NCI-H526 (cell line): ENCODE measurements at places on chromosomes 1 and 21.

DNA sequence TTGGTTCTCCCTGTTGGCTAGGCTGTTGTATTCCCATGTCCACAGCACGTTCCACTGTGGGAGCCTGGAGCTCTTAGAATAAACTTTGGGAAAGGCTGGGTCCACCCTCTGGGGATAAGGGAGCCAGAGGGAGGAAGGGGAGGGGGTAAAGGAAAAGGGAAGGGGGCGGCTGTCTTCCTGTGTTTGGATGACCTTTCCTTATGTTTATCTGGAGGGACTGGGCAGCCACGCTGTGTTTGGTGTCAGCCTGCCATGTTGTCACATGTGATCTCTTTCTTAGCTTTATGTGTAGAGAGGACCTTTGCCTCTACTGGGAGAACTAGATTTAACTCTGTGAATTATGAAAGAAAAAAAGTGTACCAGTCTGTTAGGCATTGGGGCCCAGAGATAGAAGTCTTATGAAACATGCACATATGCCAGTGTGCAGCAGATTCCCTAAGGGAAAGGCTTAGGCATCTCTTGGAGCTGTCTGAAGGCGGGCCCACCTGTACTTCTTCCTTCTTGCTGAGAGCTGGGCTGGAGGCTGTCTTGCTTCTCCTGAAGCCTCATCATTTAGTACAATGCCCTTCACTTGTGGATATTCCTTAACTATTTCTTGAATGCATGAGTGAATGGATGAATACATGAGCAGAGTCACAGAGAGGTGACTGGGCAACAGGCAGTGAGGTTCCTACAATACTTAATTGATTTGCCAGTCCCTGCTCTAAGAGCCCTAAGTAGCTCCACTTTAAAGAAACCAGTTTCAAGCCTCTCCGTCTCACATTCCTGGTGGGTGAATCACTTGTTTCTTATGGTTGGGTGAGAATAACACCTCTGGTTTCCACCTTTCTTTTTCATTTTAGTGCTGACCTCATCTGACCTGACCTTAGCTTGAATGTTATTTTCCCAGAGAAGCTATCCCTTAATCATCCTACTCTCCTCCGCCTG is 62.5 kb upstream of the ARHGAP29 start:
- no peak for DNase-seq

- DNase-seq, result no peak
These were observed 149.3 kb downstream of the BRINP3 start for GRCh38 chr1:190328361-190328760.

DNA sequence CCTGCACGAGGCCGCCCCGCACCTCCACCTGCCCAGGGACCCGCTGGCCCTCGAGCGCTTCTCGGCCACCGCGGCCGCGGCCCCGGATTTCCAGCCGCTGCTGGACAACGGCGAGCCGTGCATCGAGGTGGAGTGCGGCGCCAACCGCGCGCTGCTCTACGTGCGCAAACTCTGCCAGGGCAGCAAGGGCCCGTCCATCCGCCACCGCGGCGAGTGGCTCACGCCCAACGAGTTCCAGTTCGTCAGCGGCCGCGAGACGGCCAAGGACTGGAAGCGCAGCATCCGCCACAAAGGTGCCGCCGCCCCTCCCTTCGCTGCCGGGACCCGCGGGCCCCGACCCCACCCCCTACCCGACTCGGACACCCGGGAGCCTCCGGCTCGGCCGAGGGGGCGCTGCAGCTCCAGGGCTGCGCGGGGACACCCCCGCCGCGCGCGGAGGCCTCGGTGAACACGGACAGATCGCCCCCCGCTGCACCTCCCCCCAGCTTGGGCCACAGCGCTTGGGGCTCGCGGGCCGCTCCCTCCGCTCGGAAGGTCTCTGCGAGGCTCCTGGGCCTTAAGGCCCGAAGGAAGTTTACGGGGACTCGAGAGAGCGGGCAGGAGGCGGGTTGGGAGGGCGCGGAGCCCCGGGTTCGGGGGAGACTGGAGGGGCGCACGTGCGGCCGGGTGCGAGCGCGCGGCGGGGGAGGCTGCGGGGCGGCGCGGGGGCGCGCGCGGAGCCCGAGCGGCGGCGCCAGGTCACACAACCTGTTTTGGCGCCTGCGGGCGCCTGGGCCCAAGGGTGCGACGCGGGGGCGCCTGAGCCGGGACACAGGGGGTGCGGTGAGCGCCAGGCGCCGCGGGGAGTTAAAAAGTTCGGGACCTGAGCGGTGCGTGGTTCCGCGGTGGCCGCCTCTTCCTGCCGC is 1.2 kb downstream of the SAMD11 start:
- peak; percentile 89 for DNase-seq

DNA sequence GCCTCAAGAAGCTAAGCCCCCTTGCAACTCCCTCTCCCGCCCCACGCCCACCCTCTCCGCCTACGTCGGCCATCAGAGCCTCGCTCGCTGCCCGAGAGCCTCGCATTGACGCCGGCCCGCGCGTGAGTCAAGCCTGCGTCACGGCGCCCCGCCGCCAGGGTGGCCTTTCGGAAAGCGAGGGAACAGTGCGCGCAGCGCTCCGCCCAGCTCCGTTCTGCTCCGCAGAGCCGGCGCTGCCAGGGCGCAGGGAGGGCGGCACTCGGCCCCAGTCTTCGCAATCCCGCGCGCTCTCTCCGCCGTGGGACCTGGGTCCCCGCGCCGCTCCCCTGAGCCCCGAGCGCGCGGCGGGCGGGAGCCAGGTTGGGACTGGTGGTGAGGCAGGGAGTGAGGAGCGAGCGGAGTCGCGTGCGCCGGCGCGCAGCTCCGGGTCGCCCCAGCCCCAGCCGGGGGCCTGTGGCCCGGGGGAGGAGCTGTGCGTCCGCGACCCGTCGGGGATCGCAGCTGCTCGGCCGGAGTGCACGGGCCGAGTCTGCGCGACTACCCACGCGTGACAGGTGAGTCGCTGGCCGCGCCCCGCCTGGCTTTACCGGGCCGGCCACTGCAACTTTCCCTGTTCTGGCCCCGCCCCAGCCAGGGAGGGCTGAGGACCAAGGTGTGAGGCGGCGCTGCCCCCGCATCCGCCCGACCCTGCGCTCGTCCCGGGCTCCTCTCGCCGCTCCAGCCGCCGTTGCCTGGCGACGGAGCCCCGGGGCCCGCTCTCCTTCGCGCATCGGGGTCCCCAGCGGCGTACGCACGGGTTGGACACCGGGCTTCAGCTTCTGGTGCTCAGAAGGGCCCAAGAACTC is at the start of gene SLC6A17:
Gene SLC6A17 (plus strand): TSS at position 165 of the 845 bp plus-strand sequence. CDS start 16,436 bp downstream, outside the sequence.
- DNase-seq, result peak; percentile 76

DNA sequence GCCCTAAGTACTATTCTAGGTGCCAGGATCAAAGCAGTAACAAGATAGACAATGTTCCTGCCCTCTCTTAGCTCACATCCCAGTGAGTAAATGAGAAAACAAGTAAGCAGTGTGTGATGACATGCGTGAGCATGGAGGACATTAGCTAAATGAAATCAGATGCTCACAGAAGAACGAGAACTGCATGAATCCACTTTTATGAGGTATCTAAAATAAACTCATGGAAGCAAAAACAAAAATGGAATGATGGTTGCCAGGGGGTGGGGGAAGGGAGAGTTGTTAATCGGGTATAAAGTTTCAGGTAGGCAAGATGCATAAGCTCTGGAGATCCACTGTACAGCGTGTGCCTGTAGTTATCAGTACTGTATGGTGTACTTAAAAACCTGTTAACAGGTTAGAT is 195.1 kb downstream of the HHAT start:
- no peak for DNase-seq

DNA sequence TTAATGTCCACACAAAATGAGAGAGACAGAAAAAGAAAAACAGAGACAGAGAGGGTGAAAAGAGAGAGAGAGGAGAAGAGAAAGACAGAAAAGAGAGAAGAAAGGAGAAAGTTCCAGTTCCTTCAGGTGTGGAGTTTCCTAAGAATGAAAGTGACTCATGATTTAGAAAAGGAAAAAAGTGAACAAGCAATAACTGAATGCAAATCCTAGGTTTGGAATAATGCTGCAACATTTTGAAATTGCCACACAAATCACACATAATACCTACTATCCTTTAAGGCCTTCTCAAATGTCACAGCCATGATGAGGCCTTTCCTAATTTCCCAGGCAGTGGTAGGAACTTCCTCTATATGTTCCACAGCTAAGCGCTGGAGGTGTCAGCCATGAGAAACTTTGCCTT is 31.5 kb upstream of the XPR1 start:
- DNase-seq, result no peak

DNA sequence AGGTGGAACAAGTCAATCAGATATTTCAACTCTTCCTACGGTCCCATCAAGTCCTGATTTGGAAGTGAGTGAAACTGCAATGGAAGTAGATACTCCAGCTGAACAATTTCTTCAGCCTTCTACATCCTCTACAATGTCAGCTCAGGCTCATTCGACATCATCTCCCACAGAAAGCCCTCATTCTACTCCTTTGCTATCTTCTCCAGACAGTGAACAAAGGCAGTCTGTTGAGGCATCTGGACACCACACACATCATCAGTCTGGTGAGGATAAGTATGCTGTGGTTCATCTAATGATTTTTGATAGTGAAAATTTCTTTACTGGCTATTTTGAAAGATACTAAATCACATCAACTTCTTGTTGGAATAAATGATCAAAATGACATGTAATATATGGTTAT is 67.7 kb upstream of the MPC2 start:
- DNase-seq, result no peak

GRCh38 chr1:150557065-150557600 is 7.9 kb downstream of the ADAMTSL4 start:
- no peak for DNase-seq

DNA sequence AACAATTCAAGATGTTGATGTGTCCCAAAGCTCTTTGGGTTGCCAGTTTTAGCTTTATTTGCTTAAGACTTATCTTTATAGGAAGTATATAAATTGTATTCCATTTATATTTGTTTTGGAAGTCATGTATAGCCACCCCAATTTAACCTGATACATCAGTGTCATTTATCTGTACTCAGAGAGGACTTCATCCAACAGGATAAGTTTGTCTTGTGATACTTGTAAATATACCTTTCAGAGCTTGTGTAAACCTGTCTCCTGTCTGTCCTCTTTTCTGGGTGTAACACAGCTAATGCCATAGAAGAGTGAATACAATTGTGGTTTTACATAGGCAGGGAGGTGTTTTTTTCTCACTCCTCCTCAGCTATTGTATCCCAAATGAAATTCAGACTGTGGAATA is 10.4 kb downstream of the PTGFR start:
- no peak for DNase-seq

DNA sequence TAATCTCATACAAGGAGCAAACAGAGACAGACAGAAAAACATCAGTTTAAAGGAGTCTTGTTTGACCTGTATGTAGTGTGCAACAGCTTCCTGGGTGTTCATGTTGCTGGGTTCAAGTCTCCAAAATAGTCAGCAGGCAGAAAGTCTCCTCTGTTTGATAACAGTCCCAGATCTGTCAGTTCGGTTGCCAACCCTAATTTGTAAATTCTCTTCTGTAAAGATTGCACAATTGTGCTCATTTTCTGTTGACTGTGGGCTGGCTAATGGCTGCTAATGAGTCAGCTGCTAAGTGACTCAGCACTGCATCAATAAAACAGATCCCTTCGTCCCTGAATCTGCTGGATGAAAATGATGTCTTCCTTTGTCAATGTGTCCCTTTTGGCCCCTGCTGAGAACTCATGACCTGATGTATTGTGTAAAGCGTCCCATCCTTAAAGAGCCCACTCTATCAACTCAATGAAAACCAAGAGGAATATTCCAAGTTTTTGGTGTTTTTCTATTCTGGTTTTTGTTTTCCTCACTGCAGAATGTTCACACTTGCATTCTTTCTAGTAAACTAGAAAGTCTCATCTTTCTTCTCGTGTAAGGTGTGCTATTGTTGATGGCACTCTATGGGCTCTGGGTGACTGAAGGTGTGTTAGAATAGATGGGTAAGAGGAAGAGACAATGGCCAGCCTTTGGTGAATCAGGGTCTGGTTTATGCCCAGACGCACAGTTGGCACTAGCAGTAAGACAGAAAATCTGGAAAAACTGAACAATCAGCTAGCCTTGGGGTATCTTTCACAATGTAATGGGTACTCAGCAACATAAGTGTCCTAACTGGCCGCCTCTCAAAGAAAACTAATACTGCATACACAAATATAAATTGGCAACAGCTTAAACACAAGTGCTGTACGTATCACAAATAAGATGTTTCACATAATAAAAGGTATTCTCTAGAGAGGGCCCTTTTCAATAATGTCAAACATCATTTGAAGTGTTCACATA is 75.1 kb upstream of the SIPA1L2 start:
- no peak for DNase-seq

- DNase-seq, result no peak
These were observed 70.6 kb downstream of the CLSTN1 start for GRCh38 chr1:9753121-9753531.

DNA sequence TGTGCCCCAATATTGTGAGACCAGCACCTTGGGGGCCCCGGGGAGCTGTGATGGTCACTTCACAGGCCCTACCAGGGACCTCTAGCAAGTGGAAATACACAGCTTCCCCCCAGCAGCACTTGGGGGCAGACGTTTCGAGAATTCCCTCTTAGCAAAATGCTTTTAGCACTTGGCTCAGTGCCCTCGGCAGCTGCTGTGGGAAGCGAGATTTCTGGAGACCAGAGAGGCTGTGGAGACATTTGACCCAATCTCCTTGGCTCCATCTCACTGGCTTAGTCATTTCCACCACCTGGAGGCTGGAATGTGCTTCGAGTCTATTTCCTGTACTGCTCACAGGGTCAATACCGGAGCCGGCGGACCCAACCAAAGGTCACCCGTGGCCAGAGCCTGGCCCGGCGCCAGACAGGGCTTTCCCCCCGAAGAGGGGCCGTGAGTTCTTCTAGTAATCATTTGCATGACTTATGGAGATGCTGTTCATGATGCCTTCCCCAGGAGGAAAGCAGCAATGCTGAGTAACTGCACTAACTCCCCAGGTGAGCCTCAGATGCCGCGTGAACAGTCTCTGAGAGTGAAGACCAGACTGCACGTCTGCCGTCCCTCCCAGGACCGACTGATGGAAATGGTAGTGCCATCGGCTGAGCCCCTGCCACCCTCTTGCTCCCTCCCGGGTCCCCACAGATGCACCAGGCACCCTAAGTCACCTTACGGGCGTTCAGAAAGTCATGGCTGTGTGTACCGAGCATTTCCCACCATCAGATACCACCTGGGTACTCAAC is 4.4 kb upstream of the C2CD2 start:
- no peak for DNase-seq

DNA sequence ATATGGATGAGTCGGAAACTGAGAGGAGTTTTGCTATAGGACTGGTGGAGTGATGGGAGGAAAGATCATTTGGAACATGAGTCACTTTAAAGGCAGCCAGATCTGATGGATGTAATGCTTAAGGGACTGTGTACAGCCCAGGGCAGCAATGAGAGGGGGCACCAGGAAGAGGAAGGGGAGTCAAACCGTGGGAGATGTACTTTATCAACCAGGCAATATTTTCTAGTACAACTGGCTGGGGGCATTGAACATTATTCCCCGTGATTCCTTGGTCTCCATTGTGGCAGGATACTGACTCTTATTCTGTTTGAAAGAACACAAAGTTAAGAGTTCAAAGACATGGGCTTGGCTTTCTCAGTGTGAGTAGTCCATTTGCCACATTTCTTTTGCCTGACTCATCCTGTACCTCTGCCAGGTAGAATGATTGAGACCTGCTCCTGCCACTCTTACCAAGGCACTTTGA is 268.2 kb upstream of the NR5A2 start:
- no peak for DNase-seq

- peak; percentile 94 for DNase-seq
These were observed at the start of gene TENT5C for GRCh38 chr1:117605774-117606648. TSS of gene TENT5C (plus strand) at chr1:117606048. CDS start at chr1:117622869, 16,821 bp downstream.

- DNase-seq, result no peak
These were observed 27.9 kb upstream of the BATF3 start for GRCh38 chr1:212727386-212728181.
